NCI-H748 treated with DMSO at 0.1 percent for 48 hours (cell line): ENCODE measurements at places on chromosomes 3 and 15.

GRCh38 chr3:112776000-112776399 lies 70.7 kb downstream of the CD200R1L start:
- DNase-seq, result no peak

DNA sequence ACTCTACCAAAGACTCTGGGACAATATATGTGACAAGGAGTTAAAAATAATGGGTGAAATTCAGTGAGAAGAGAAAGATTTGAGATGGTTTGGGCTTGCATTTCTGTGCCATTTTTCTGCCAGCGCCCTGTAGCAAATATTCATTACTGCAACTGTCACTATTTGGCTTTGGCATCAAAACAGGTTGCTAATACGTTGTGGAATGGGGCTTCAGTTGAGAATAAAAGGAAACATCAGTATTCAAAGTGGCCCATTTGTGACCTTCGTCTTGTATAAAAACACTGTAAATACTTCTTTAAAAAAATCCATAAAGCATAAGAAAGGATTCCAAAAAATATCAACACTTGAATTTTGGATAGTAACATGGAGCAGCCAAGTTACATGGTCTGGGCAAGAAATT lies 309.2 kb downstream of the ZNF385D start:
- DNase-seq, result no peak

DNA sequence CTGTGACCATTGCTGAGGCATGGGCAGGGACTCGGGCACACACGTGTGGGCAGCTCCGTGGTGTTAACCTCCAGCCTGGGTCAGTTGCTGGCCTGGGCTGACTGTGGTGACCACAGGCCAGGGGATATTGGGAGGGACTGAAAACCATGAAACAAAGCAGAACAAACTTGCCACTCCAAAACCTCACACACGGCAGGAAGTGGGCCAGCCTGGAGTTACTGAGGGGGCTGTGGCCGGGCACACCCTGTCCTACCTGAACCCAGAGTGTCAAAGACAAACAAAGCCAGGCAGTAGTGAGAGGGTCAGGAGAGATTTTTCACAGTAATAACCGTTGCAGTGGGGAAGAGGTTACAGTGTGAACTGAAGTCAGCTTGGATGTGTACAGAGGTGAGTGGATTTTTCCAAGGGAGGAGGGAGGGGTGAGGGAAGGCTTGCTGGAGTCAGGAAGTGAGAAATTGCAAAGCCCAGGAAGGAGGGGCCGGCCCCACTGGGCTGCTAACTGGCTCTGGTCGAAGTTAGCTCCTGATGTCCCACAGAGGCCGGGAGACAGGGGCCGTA lies 40.0 kb upstream of the ATP10A start:
- DNase-seq, result no peak

- no peak for DNase-seq
These were observed 50.1 kb downstream of the SYN2 start for GRCh38 chr3:12054245-12054644.

GRCh38 chr3:27671101-27671500 lies 51.0 kb downstream of the EOMES start:
- DNase-seq, result no peak

GRCh38 chr3:151768393-151768930 lies 34.7 kb downstream of the AADACL2 start:
- DNase-seq, result no peak

DNA sequence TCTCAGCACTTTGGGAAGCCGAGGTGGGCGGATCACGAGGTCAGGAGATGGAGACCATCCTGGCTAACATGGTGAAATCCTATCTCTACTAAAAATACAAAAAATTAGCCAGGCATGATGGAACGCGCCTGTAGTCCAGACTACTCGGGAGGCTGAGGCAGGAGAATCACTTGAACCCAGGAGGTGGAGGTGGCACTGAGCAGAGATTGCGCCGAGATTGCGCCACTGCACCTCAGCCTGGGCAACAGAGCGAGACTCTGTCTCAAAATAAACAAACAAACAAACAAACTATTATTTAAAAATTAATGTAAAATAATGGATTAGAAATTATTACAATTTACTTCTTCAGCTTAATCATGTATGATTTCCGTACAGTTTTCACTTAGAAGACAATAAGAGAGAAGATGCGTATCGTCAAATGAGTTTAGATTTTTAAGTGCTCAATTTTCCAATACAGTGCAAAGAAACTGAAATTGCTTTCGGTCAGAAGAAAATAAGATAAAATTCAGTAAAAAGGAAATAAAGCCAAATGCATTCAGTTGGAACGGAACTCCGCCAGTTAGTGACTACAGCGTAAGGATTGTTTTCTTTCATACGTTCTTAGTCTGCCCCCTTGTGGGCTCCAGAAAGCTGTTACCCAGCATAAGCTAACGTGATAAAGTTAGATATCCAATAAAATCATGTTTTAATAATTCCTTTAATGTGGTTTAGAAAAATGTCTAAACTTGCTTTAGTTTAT lies 24.8 kb downstream of the AADAC start:
- DNase-seq, result peak; percentile 67

DNA sequence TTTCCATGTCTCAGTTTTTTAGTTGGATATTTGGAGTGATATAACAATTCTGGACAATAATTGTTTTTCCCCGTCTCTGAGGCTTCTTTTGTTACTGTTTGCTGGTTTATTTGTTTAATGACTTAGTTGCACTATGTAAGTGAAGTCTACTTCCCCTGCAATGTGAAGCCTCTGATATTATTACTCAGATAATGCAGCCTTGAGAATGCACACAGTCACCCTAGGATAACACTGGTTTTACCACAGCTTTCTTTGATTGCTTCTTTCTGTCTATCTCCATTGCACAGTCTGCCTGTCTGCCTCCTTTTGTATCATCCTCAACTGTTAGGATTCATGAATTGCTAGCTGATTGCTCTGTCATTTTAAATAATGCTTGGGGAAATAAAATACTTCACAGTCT lies 208.7 kb upstream of the ROBO1 start:
- DNase-seq, result no peak
